Activated CD4-positive, alpha-beta T cell treated with anti-CD3 and anti-CD28 coated beads, Interleukin-2, Interleukin-4, amounts not matched to agents 100 ng/mL and 50 ng/mL, durations not matched to agents 16 hours and 8 hours (primary cell): ENCODE measurements at places on chromosomes 16 and 17.

DNA sequence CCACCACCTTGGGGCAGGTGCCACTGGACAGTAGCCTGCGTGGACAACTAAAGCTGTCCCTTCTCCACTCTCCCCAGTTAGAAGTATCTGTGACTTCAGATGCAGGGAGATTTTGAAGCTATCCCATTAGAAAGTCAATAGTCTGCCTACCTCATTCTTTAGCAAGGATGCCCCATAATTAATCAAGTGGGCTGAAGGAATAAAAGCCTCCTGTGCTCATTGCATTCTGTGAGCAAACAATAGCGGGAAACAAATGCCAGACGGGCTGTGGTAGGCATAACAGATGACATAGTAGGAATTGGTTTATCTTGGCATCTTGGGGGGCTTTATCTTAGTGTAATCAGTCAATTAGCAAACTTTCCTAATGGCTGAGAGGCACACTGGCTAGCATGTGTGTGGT is 96.7 kb upstream of the HSBP1 start:
- DNase-seq = no peak

- DNase-seq = no peak
Measured at GRCh38 chr16:898216-898615, 72.6 kb downstream of the LMF1 start.

- DNase-seq = no peak
Measured at GRCh38 chr17:63349478-63350000, 96.6 kb downstream of the CYB561 start.

DNA sequence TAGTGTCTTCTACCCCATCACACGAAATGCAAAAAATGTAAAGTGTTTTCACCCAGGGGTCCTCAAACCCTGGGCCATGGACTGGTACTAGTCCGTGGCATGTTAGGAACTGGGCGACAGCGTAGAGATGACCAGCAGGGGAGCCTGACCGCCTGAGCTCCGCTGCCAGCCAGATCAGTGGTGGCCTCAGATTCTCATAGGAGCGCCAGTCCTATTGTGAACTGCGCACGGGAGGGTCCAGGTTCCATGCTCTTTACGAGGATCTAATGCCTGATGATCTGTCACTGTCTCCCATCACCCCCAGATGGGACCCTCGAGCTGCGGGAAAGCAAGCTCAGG is 4.5 kb downstream of the SCARF1 start:
- DNase-seq = no peak

DNA sequence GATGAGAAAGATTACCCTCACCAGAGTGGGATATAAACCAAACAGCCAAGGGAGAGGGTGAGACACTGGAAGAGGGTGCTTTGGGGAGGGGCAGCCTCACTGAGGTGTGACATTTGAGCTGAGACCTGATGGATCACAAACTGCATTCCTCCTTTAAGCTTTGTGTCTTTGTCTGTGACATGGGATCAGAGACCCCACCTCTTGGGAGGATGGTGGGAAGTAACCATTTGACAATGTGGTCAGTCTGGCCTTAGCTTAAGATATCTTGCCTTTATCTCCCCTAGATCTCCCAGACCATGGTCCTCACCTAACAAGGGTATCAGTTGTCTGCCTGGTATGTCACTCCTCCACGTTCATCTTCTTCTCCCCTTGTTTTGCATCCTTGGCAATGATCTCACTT is 163.4 kb downstream of the SHISA9 start:
- DNase-seq = no peak

DNA sequence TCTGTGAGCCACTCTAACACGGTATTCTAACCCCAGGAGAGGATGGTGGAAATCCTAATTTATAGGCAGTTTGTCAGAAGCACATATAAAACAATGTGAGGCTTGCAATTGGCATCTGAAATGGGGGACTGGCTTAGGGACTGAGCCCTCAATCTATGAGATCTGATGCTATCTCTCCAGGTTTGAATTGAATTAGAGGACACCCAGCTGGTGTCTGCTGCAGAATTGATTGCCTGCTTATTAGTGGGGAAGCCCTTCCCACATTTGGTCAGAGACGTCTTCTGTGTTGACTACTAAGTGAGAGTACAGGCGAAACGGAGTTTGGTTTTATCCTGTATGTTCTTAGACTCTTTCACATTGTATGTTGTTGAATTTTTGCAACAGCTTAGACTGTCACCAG is 13.6 kb upstream of the TMIGD1 start:
- DNase-seq = no peak

- no peak for DNase-seq
Measured at GRCh38 chr16:84829168-84829965, 9.6 kb downstream of the CRISPLD2 start.

DNA sequence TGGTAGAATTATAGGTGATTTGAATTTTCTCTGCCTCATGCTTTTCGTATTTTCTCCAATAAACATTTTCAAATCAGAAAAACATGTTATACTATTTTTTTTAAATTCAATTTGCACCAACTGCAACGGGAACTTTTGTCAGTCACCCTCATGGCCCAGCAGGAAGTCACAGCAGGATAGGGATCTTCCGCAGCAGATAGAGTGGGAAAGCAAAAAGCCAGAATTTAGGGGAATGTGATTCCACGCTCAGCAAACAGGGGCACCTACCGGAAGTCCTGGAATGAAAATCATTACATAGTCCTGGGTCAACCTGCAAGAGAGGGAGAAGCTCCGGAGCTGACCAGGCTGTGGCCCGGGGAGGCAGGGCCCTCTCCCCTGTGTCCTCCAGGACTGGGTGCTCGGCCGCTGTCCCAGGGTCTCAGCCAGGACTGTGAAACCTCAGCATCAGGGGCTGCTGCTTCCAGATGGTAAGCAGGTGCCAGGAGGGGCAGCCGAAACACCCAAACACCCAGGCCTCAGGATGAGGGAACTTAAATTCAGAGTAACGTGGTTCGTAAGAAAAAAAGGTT is 3.9 kb downstream of the SLC47A2 start:
- no peak for DNase-seq

DNA sequence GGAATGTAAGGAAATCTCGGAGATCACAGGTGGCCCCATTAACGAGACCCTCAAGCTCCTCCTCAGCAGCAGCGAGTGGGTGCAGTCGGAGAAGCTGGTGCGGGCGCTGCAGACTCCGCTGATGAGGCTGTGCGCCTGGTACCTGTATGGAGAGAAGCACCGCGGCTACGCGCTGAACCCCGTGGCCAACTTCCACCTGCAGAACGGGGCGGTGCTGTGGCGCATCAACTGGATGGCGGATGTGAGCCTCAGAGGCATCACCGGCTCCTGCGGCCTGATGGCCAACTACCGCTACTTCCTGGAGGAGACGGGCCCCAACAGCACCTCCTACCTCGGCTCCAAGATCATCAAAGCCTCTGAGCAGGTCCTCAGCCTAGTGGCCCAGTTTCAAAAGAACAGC is 16.2 kb downstream of the MLYCD start:
- no peak for DNase-seq

DNA sequence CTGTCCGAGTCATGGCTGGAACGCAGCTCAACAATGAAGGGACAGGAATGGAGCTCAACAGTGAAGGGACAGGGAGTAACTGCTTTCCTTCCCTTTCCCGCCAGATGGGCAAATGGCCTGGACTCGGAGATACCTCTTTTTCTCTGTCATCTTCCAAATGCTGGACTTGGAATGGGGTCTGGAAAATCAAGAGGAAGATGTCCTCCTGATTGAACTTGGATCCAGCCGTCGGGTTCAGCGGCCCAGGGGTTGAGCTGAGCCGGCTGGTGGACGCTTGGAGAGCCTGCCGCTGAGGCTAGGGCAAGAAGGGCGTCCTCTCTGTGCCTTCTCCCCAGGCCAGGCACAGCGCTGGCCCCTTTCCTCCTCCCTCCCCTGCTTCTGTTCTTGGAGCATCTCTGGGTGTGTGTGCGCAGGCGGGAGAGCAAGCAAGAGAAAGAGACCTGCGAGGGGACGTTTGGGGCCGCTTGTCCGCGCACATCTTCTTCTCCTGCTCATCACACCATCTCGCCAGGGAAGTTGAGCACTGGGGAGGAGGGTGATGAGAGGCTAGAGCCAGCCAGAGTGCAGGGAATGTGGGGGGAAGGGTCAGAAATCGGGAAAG is 6.6 kb downstream of the NEUROD2 start:
- DNase-seq = no peak

GRCh38 chr16:70741783-70742125 is 55.9 kb upstream of the MTSS2 start:
- no peak for DNase-seq

GRCh38 chr16:77246150-77246549 is 46.9 kb downstream of the SYCE1L start:
- DNase-seq = no peak

- DNase-seq = peak; percentile 76
Measured at GRCh38 chr17:74280093-74280513, 6.1 kb downstream of the DNAI2 start.

DNA sequence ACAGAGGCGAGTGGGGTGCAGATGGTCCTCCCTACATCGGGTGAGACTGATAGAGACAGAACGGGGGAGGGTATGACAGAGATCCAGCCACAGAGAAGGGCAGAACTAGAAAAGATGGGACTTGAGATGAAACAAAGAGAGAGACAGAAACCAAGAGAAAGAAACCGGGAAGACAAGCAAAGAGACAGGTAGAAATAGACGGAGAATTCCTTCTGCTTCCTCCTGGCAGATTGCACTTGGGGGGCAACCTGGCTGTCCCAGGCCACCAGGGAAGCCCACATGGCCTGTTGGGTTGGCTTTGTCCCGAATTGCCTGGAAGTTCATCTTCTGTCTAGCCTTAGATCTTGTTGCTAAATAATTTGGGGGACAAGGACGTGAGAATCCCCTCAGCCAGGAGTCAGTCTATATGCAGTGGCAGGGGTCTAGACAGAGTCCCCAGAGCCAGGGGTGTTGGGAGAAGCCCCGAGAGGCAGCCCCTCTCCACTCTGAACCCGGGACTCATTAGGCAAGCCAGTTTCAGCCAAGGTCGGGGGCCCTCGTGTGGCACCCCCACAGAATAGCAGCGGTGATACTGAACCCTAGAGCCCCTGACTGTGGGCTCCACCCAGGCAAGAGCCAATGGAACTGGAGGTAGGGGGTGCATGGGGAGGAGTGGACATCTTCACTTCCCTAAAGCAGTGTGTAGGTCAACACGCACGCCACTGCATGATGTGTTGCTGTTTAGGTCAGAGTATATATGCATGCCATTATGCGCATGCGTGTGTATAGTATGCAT is 627 bp upstream of the TSPOAP1 start:
- DNase-seq = peak; percentile 98

GRCh38 chr17:83081684-83082201 is 2.3 kb downstream of the METRNL start:
- DNase-seq = no peak

- DNase-seq = no peak
Measured at GRCh38 chr16:25823891-25824290, 132.1 kb downstream of the HS3ST4 start.

DNA sequence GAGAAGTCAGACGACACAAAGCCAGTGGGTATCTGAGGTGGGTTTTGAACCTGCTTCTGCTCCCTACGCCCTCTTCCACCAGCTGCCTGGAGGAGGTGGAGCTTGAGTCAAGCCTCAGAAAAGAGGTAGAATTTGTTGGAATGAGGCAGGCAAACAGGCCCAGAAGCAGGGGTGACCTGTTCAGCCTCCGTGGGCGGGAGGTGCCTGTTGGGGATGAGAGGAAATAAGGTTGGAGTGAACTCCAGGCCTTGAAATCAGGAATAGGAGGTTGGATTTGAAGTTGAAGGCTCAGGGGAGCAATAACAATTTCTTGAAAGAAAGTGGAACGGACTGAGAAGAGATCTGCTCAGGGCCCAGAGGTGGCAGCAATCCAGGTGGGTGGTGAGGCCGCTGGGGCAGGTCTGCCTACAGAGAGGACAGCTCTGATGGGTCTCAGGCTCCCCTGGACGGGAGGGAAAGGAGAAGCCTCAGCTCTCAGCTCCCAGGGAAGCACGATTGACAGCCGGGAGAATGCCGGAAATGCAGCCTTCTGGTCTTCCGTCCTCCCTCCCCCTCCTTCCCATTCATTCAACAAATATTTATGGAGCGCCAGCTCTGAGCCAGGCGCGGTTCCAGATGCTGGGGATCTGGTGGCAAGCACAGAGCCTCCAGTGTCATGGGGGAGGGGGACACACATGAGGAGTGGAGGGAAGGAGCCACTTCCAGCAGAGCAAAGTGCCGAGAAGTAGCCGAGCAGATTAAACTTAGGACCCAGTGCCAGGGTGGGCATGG is 61.9 kb upstream of the CIBAR2 start:
- DNase-seq = no peak

- no peak for DNase-seq
Measured at GRCh38 chr17:57120814-57121213, 35.8 kb downstream of the AKAP1 start.

GRCh38 chr16:14007450-14007849 is 63.7 kb upstream of the MRTFB start:
- peak; percentile 34 for DNase-seq

GRCh38 chr16:60929-61878 is 7.6 kb downstream of the SNRNP25 start:
- DNase-seq = no peak

DNA sequence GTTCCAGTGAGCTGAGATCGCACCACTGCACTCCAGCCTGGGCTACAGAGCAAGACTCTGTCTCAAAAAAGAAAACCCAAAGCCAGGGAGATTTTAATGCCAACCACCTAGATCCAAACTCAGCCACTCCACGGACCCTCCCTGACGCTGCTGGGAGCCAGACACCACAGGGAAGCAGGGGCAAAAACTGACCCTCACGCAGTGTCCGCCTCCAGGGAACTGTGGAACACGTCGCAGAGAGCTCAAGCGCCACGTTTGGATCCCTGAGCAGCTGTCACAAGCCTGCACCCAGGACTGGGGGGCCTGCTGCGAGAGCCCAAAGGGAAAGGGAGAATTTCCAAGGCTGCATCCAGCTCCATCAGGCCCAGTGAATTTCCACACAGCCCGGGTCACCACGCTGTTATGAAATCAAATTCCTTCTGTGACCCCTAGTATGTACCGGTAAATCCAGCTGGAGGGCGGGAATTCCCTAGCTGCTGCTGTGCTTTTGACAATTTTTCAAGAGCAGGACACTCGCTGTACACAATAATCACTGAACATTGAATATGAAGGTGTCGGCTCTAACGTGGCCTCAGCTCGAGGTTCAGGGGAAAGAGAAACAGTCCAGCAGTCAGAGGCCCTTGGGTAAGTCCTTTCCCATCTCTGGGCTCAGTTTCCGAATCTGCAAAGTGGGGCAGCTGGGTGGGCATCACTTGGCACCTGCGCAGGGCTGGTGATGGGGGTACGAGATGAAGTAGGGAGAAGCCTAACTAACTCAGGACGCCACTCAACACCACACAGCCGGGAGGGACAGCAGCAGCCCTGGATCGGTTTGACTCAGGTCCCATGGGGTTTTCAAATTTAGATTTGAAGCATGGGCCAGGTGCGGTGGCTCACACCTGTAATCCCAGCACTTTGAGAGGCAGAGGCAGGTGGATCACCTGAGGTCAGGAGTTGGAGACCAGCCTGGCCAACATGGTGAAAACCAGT is 8.6 kb downstream of the CARHSP1 start:
- DNase-seq = no peak

- DNase-seq = no peak
Measured at GRCh38 chr17:17425005-17425404, 51.8 kb upstream of the MED9 start.

GRCh38 chr16:70457446-70458166 is 3.2 kb downstream of the FCSK start:
- DNase-seq = no peak
